ENCODE measurements at places on chromosomes 11 and 22.
A peak's percentile ranks its signal among the peaks of the same experiment; 100 is the strongest.

GRCh38 chr22:46139895-46140350, 10.4 kb upstream of the PPARA start:
- no peak for DNase-seq
- H3K27ac ChIP-seq = peak overlapping the region; percentile 58
- H3K27me3 ChIP-seq = no peaks in the 10 kb centered on the region
- H3K36me3 ChIP-seq = no peaks in the 10 kb centered on the region
- no peak overlapping the region for H3K4me3 ChIP-seq
- H3K4me1 ChIP-seq = peaks cover 43% of the 10 kb centered on the region

GRCh38 chr22:35905894-35906293, 122.7 kb downstream of the RBFOX2 start:
- peaks cover 12% of the 10 kb centered on the region for H3K4me1 ChIP-seq
- H3K27me3 ChIP-seq = no peaks in the 10 kb centered on the region
- no peak for DNase-seq

DNA sequence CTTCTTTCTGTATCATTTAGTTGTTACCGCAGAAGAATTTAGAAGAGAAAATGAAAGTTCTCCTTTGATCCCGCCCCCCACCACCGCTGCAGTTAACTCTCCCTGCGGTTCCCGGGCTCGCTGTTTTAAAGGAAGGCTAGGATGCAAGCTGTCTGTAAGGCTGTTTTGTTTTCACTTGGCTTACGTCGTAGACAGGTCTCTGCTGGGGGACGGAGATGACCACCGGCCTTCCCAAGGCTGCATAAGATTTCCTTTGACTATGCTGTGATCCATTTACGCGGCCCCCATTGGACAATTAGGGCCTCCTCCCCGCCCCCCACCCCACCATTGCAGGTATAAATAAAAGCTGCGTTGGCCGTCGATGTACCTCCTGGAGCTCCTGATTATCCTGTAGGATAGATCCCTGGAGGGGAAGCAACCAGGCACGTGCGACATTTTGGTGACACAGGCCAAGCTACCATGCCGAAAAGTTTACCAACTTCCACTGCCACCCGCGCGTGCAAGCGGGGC, 1.4 kb upstream of the CPT1A start:
- H3K4me1 ChIP-seq = peaks cover 42% of the 10 kb centered on the region
- no peak for DNase-seq
- no peaks in the 10 kb centered on the region for H3K36me3 ChIP-seq
- peak overlapping the region; percentile 98 for H3K27ac ChIP-seq

DNA sequence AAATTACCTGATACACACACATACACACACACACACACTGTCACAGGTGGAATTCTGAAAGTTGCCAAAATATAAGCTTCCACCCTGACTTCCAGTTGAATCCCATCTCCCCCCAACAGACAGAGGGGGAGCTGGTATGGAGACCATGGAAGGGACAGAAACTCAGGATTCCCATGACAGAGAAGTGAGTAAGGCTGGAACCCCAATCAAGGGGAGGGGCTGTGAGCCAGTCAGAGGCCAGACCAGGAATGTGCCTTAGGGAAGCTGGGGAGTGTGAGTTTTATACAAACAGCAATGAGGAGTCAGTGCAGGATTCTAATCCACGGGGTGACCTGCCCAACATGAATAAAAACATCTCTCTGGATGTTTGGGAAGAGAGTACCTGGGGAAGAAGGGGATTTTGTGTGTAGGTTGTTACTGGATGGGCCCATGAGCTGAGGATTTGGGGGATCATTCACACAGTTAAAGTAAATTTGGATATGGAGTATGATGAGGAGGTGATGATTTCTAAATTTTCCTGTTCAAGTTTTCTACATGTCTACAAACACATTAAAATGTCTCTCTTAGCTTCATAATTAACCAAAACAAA, 38.7 kb upstream of the TOP3B start:
- H3K27ac ChIP-seq = no peak overlapping the region
- H3K4me3 ChIP-seq = no peak overlapping the region
- H3K27me3 ChIP-seq = no peaks in the 10 kb centered on the region
- no peaks in the 10 kb centered on the region for H3K36me3 ChIP-seq
- no peak for DNase-seq

- H3K4me3 ChIP-seq = no peak overlapping the region
- no peak for DNase-seq
- H3K36me3 ChIP-seq = no peaks in the 10 kb centered on the region
- peaks cover 2% of the 10 kb centered on the region for H3K27me3 ChIP-seq
- H3K27ac ChIP-seq = no peak overlapping the region
These were observed 20.1 kb downstream of the TMPRSS13 start for GRCh38 chr11:117908959-117909610.

GRCh38 chr11:129866311-129866710, 29.1 kb downstream of the NFRKB start:
- no peaks in the 10 kb centered on the region for H3K4me1 ChIP-seq
- no peaks in the 10 kb centered on the region for H3K27me3 ChIP-seq
- H3K4me3 ChIP-seq = no peak overlapping the region
- H3K36me3 ChIP-seq = peaks cover 48% of the 10 kb centered on the region
- no peak for DNase-seq
- no peak overlapping the region for H3K27ac ChIP-seq

- no peak for DNase-seq
- peaks cover 34% of the 10 kb centered on the region for H3K4me1 ChIP-seq
- H3K27ac ChIP-seq = no peak overlapping the region
- no peak overlapping the region for H3K4me3 ChIP-seq
These were observed 1.5 kb upstream of the ALDH3B1 start for GRCh38 chr11:68008381-68009337.

DNA sequence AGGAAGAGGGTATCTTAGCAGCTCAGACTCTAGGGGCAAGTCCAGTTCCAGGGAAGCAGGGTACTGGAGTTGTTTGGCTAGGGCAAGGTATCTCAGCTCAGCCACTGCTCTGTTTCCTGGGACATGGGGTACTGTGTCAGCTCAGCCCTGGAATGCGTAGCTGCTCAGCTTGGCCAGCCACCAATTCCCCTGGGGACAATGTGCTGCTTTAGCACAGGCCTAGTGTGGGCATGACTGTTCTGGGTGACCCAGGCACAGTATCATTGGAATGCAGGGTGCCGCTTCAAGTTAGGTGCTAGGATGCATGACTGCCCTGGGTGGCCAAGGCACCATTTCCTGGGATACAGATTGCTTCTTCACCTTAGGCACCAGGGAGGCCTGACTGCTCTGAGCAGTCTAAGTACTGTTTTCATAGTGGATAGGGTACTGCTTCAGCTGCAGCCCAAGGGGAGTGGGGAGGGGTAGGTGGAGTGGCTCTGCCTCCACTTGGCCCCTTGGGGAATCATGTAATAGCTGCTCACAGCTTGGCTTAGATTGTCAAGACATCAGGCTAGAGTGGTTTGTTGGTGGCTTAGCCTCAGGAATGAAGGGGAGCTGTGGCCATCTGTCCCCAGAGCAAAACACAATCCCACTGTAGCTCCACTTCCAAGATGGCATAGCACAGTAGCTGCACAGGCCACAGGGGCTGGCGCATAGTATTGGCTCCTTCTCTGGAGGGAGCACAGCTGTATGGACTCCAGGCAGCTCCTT, 36.0 kb downstream of the MADD start:
- no peak for DNase-seq
- no peaks in the 10 kb centered on the region for H3K27me3 ChIP-seq
- H3K27ac ChIP-seq = no peak overlapping the region
- peaks cover 57% of the 10 kb centered on the region for H3K36me3 ChIP-seq
- H3K4me1 ChIP-seq = peaks cover 14% of the 10 kb centered on the region
- no peak overlapping the region for H3K4me3 ChIP-seq

GRCh38 chr11:91209306-91209705, 986.5 kb upstream of the CHORDC1 start:
- no peaks in the 10 kb centered on the region for H3K36me3 ChIP-seq
- no peaks in the 10 kb centered on the region for H3K4me1 ChIP-seq
- DNase-seq = no peak
- no peak overlapping the region for H3K4me3 ChIP-seq

DNA sequence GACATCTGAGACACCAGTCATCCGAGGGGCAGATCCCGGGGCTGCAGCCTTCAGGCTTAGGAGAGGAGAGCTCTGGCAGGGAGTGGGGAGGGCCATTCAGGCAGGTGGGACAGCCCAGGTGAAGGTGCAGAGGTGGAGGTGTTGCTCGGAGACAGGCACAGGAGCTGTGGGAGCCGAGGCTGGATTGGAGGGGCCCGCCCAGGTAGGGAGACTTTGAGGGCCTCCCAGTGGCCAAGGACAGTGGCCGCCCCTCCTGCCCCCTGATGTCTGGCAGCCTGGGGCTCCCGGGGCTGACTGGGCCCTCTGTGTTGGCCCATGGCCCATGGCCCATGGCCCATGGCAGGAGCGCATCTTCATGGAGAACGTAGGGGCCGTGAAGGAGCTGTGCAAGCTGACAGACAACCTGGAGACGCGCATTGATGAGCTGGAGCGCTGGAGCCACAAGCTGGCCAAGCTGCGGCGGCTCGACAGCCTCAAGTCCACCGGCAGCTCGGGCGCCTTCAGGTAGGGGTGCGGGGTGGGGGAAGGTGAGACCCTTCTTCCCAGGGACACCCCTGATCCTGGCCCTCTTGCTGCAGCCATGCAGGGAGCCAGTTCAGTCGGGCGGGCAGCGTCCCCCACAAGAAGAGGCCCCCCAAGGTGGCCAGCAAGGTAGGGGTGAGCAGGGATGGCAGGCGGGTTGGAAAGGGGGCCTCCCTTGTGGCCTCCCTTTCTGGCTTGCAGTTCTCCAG, 13.3 kb downstream of the TMEM258 start:
- no peaks in the 10 kb centered on the region for H3K27me3 ChIP-seq
- H3K4me1 ChIP-seq = no peaks in the 10 kb centered on the region
- no peak overlapping the region for H3K4me3 ChIP-seq

GRCh38 chr11:8604078-8604723, 10.2 kb upstream of the STK33 start:
- no peaks in the 10 kb centered on the region for H3K27me3 ChIP-seq
- H3K4me1 ChIP-seq = no peaks in the 10 kb centered on the region
- no peak overlapping the region for H3K27ac ChIP-seq

GRCh38 chr11:23423104-23423503, 562.8 kb upstream of the CCDC179 start:
- H3K27me3 ChIP-seq = no peaks in the 10 kb centered on the region
- no peaks in the 10 kb centered on the region for H3K36me3 ChIP-seq
- DNase-seq = no peak
- H3K4me1 ChIP-seq = no peaks in the 10 kb centered on the region
- no peak overlapping the region for H3K4me3 ChIP-seq
- H3K27ac ChIP-seq = no peak overlapping the region

DNA sequence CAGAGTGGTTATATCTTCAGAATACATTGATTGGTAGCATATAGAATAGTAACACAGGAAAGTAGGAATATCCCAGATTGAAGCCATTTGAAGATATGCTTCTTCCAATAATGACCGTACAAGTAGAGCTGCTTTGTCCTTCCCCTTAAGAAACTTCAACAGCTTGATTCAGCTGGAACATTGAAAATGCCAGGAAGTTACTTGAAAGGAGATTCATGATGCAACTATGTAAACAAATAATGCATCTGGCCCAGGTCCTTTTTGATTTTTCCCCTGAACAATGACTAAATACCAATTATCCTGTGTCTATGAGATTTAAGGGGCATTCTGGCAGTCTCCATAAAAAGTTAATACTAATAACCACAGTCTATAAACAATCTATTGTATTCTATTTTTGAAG, 3.0 kb downstream of the DKK3 start:
- DNase-seq = no peak
- H3K27me3 ChIP-seq = peaks cover 4% of the 10 kb centered on the region
- no peaks in the 10 kb centered on the region for H3K4me1 ChIP-seq
- H3K27ac ChIP-seq = no peak overlapping the region
- no peak overlapping the region for H3K4me3 ChIP-seq

DNA sequence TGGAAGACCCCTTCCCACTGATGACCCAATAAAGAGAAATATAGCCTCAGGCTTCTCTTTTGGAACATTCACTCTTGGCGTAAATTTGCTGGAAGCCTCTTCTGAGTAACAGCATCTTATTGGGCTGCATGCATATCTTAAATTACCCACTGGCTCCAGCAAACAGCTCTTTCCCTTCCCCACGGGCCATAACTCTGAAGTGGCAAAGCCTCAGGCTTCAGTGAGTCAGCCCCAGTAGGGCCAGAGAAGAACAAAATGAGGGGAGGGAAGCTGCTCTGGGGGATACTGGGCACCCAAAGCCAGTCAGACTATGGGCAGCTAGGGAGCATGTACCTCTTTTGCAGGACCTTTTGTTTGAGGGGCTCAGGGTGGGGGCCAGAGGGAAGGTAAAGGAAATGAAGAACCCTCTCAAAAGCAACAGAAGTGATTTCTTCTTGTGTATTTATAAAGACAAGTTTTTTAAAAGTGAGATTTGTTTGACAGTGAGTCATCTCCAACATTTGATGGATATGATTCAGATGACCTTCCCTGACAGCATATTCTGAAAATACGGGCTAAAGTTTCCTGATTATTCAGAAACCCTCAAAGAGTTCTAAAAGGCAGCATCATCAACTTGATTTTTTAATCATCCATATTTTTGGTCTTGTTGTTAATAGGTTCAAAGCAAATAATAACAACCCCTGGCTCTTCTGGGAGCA, 203.4 kb downstream of the KIF18A start:
- H3K36me3 ChIP-seq = no peaks in the 10 kb centered on the region

DNA sequence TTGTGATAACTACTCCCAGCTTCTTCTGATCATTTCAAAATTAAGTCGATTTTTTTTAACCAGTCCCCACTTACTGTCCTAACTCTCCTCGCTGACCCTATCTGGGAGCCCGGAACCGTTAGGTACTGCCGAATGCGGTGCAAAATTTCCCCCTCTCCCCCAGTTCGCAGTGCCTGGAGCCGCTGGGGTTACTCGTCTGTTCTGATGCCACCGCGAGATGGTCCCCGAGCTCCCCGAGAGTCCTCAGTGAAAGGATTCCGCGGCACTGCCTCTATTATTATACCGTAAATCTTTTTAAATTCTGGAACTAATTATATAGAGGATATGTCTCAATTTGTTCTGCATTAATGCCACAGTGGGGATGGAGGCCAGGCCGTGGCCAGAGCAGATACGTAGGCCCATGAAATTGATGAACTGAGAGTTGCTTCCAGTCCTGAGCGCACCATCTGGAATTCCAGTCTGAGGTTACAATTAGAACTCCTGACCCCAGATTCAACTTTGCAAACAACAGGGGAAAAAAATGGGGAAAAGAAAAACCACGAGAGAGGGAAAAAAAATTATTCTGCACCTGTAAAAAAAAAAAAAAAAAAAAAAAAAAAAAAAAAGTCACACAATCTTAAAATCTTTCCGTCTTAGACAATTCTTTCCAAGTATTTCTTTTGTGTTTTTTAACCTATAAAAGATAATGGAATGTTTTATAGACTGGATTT, 4.3 kb upstream of the WT1 start:
- H3K4me1 ChIP-seq = peaks cover 12% of the 10 kb centered on the region
- H3K27me3 ChIP-seq = peaks cover 7% of the 10 kb centered on the region
- H3K36me3 ChIP-seq = no peaks in the 10 kb centered on the region
- no peak overlapping the region for H3K27ac ChIP-seq
- no peak for DNase-seq
